Body of pancreas (tissue), 4 donors: ENCODE measurements at places on chromosomes 2 and 18. TPM values are rescaled to one million over a fixed set of nuclear protein-coding genes. Genes with fewer than 3 reads are reported as not detected.
A peak's percentile ranks its signal among the peaks of the same experiment; 100 is the strongest.

GRCh38 chr18:59123588-59124369, 15.9 kb upstream of the SEC11C start:
- no peak for DNase-seq

DNA sequence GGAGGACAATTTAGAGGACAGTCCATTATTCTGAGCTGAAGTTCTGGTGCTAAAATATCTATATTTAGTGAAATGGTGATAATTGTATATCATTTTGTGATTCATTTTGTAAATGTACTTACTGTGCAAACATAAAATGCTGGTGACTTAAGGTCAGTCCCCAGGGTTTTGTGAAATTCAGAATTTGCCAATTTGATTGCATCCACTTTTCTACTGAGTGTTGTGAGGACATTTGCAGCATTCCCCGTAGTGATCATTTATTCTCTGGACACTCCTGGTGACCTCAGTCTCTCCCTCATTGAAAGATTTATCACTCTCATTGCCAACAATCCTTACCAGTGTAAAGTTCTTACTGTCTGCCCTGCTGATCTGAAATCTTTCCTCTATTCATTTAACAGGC, 98.2 kb downstream of the SOCS6 start:
- DNase-seq, result no peak

DNA sequence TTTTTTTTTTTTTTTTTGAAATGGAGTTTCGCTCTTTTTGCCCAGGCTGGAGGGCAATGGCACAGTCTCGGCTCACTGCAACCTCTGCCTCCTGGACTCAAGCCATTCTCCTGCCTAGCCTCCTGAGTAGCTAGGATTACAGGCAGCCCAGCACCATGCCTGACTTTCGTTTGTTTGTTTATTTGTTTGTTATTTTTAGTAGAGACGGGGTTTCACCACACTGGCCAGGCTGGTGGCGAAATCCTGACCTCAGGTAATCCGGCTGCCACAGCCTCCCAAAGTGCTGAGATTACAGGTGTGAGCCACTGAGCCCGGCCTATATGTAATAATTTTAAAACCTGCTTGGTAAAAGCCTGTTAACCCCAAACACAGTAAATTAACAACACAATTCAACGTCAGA, 435.7 kb downstream of the LRRTM4 start:
- DNase-seq, result no peak

DNA sequence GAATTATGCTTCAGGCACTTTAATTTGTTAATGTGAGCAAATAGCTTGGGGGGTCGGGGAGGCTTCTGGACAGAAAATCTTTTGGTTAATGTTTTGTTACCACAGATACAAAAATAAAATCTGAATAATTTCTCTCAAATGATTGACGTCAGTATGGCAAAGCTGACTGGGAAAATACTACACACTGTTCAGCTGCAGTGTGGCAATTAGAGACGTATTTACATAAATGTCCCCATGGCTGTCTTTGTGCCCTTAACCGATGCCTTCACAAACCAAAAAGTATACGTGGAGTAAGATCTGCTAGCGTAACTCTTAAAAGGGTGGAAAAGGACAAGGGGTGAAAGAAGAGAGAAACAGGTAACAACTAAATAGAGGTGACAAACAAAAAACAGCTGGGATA, 83.4 kb downstream of the ACTR2 start:
- peak; percentile 16 for DNase-seq

GRCh38 chr2:164954954-164955701, at the start of gene SLC38A11:
TSS of gene SLC38A11 (minus strand) at chr2:164955525. CDS start at chr2:164955247, 278 bp downstream.
- DNase-seq, result peak; percentile 33

DNA sequence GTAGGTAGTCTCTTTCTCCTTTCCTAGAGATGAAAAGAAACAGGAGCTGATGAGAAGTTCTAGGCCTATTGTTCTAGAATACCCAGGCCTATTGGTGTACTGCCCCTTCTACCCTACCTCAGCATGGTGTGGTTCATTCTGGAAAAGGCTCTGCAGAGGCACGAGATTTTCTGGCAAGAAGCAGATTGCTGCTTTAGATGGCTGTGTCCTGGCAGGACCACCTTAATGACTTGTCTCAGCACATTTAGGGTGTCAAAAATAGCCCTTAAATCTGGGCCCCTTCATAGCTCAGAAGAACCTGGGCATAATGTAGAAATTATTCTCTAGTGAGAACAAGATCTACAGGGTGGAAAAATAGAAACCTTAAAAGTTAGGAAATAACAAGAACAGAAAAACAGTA, 87.9 kb downstream of the BCL2L11 start:
- DNase-seq, result no peak

DNA sequence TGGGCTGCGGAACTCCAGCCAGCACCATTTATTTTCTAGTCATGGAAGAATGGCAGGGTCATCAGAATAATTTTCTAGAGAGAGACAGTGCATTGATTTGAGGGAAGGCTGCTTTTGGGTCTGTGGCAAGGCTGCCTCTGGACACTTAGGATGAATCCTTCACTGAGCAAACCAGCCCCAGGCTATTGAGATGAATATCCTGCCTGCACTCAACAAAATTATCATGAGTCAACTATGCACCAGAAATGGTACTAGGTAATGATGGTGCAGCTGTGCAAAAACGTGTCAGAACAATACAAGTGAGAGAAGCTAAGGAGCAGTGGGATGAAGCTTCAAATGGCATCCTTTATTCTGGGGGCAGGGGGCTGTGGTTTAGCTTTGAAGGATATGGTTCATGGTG, 115.8 kb downstream of the SPHKAP start:
- DNase-seq, result no peak

DNA sequence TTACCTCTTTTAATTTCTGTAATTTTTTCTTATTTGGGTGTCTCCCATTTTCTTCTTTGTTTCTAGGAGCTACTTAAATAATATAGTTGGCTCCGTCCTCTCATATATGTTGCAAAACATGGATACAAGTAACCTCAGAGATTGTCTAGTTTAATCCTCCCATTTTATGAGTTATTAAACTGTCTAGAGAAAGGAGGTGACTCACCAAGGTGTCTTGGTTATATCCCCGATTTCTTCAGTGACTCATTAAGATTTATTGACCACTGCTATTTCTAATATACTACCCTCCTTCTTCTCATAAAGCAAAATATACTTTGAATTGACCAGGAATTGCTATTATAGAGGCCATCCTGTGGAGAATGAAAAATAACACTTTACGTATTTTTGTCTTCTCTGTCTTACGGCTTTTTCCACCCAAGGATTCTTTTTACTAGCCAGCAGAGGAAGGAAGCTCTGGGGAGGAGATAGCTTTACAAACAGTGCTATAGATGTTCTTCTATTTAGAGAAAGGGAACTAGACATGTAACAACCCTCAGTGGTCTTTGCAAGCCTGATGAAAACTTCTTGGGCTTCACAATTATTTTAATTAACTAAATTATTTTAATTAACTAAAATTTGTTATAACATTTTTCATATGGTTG, 300.4 kb upstream of the TNP1 start:
- no peak for DNase-seq

DNA sequence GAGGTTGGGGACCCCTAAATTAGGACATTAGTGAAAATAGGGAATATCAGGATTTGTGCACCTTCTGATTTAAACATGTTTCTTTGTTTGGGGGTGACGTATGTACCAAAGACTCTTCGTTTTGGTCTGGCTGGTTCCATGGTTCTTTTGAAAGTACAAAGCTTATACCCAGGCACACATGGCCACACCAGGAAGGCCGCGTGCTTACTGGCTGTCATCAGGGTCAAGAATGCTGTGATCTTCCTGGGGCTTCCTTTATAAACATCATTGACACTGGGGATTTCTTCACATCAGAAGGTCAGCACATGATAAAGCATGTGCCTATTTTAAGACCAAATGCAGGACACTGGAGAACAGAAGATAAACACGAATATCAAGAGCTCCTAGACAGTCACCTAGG, 230.6 kb upstream of the ID2 start:
- DNase-seq, result no peak

- no peak for DNase-seq
Measured at GRCh38 chr2:150963336-150963735, 298.3 kb downstream of the RBM43 start.

GRCh38 chr18:43017622-43018021, 97.9 kb downstream of the RIT2 start:
- DNase-seq, result no peak

Gene ARHGEF33
- 1.3 TPM for total RNA-seq

Gene AQP4
- total RNA-seq, result not detected

Gene SPC25
- total RNA-seq, result not detected

Gene BOLL
- total RNA-seq, result not detected

Gene C2orf74
- 25.7 TPM for total RNA-seq

Gene PCARE
- not detected for total RNA-seq
